ENCODE measurements at places on chromosomes 13 and 19.

- peak; percentile 39 for DNase-seq
These were observed 12.4 kb downstream of the PRKD2 start for GRCh38 chr19:46704379-46705076.

DNA sequence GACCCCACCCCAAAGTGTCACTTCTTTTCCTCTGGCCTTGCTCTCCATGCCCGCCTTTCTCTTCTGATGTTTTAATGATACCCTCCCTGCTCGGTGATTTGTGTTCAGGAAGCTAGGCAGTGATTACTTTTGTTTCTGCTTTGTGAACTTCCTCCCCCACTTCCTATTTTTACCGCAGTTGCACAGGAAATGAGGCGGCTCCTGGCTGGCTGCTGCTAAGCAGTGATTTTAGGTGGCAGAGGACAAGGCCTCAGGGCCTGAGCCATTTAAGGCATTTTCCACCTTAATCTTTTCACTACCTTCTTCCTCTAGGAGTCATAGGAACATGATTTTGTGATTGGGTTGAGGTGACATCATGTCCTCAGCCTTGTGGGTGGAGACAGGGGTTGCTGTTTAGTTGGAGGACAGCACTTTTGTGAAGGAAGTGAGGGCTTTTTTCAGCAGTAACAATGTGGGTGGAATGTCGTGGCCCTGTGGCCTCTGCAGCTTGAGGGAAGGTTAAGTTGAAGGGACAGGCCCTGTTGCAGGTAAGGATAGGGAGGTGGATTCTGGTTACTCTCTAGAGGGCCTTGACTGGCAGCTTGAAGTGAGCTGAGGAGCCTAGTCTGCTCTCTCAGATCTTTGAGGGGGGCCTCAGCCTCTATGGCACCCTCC is 15.7 kb downstream of the GARRE1 start:
- DNase-seq, result peak; percentile 60

GRCh38 chr19:39595950-39596349 is 6.4 kb upstream of the LGALS13 start:
- no peak for DNase-seq

GRCh38 chr13:28492569-28493367 is 2.2 kb downstream of the FLT1 start:
- DNase-seq, result no peak

DNA sequence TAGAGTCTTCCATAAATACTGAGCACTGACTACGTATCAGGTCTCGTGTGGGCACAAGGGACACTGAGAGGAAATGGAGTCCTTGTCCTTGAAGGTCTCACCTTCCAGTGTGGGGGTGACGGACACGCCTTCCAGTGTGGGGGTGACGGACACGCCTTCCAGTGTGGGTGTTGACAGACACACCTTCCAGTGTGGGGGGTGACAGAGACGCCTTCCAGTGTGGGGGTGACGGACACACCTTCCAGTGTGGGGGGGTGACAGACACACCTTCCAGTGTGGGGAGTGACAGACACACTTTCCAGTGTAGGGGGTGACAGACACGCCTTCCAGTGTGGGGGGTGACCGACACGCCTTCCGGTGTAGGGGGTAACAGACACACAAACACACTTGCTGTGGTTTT is 14.3 kb upstream of the EDDM13 start:
- no peak for DNase-seq

DNA sequence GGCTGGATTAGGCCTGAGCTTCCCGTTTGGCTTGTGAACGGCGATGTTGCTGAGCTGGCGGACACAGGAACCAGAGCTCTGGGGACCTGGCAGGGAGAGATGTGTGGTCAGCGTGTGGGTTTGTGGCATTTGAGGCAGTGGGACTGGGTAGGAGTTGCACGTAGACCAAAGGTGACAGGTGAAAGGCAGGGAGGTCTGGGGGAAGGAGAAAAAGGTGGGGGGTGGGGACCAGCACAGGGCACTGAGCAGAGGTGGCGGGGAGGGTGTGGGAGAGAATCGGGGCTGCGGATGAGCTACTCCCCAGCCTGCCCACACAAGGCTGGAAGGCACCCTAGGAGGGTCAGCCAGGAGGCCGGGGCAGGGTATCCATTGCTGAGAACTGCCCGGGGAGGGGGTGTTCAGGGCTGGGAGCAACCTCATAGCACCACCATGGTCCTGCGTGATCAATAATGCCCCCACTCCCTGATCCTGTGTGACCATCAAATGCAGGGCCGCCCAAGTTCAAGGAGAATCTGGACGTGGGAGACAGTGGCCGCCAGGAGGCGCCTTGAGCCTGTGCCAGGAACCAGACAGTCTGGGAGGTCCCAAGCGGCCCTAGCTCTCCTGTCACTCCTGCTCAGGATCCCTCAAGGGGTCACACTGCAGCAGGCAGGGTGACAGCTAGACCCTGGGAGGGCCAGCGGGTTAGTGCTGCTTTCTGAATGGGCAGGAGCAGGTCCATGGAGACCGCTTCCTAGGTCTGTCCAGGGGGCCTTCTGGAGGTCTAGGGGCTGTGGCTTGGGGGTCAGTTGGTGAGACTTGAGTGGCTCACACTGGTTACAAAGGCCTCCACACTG is 12.8 kb upstream of the SELENOW start:
- DNase-seq, result peak; percentile 54

GRCh38 chr13:97298816-97299215 is 76.7 kb downstream of the MBNL2 start:
- peak; percentile 49 for DNase-seq

DNA sequence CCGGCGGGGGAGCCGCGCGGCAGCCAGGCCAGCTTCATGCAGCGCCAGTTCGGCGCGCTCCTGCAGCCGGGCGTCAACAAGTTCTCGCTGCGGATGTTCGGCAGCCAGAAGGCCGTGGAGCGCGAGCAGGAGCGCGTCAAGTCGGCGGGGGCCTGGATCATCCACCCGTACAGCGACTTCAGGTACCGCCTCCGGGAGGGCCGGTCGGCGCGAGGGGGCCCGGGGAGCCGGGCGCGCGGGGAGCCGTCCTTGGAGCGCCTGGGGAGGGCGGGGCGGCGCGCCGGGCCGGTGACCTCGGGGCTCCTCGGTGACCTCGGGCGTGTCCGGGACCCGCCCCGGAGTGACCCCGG is 690 bp downstream of the HCN2 start:
- DNase-seq, result peak; percentile 35

GRCh38 chr19:6772866-6773322 is 386 bp downstream of the VAV1 start:
- no peak for DNase-seq

DNA sequence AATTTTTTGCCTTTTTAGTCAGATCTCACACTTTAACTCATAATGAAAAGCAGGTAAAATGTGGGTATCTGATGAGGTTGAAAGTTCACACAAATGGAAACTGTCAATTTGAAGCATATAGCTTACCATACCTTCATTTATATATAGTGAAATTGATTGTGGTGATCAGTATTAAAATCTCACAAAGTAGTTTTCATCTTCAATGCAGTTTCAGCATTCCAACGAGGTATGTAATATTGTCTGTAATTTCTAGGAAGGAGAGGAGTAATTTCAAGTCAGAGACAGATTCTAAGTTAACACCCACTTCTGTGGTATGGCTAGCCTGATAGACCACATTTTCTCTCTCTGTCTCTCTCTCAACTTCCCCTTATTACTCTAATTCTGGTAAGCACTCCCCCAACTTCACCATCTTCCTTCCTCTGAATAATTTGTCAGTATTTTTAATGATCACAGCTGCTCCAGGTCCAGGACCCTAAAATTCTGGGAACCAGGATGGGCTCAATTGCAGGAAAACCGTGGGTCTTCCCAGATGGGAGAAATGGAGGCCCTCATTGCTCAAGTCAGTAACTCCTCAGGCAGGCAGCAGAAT is 455.7 kb downstream of the FGF9 start:
- DNase-seq, result no peak

GRCh38 chr19:34475026-34475974 is 6.3 kb upstream of the WTIP start:
- DNase-seq, result peak; percentile 81

DNA sequence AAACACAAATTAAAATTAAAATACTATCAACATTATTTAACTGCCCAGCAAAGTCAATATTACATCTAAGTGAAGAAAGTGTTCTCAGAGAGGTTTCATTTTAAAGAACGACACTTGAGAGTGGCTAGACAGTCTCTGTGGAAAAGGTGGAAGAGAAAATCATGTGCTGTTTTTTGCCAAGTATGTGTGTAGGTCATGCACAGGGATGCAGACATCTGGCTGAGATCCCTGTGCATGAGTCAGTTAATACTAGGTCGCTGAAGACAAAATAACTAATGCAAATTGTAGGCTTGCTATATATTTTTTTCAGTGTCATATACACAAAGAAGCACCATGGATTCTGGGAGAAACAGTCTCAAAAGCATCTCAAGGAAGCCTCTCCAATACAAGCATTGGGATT is 44.3 kb upstream of the ENOX1 start:
- DNase-seq, result peak; percentile 83

- DNase-seq, result no peak
These were observed 537.5 kb downstream of the DCT start for GRCh38 chr13:93942016-93942415.

DNA sequence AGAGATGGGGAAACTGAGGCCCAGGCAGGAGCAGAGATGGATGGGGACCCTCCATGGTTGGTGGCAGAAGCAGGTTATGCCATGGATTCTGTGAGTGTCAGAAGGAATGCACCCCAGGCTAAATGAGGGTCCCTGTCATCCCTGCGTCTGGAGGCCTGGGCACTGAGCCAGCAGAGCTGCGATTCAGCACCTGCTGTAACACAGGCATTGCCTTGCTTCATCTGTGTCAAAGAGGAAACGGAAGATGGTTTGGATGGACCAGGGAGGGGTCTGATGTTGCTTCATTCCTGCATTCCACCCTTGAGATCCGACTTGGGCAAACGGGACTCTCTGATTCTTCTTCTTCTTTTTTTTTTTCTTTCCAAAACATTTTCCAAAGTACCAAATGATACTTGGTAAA is 1.2 kb downstream of the C5AR1 start:
- peak; percentile 39 for DNase-seq

DNA sequence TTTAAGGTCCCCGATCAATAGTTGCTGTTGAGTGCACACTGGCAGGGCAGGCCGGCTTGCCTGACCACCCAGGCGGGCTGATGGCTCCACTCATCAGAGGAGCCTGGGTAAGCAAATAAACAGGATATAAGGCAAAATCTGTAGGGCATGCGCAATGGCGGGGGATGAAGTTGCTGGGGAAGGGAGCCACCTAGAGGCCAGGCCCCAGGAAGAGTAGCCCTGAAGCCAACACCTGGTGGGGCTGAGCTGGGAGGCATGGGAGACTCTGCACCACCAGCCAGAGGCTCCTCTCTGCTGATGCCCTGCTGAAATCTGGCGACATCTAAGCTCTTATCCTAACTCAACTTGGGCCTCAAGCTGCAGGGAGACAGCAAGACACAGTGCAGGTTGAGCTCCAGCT is 324.3 kb downstream of the ZNF536 start:
- no peak for DNase-seq

DNA sequence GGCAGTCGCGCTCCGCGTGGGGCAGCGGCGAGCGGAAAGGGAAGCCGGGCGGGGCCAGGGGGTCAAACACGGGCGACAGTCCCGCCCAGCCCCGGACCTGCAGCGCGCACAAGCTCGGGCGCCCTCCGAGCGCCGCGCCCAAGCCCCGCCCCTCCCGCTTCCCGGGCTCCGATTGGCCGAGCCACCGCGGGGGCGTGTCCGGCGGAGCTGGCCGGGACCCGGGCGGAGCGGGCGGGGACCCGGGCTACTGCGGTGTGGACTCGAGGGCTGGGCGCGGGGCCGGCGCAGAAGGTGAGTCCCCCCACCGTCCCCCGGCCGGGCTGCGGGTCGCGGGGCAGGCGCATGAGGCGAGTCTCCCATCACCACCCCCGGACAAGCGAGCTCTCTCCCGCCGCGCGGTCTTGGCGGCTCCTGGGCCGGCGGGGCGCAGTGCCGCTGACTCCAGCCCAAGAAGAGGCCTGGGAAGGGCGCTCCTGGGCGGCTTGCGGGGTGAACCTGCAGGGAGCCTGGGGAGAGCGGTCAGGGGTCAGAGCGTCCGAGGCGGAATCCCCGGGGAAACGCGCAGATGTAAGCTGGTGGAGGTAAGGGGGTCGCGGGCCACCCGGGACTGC is at the start of gene PLEKHF1:
Gene PLEKHF1 (plus strand): TSS at position 247 of the 611 bp plus-strand sequence. CDS start 8,379 bp downstream, outside the sequence.
- DNase-seq, result peak; percentile 61

DNA sequence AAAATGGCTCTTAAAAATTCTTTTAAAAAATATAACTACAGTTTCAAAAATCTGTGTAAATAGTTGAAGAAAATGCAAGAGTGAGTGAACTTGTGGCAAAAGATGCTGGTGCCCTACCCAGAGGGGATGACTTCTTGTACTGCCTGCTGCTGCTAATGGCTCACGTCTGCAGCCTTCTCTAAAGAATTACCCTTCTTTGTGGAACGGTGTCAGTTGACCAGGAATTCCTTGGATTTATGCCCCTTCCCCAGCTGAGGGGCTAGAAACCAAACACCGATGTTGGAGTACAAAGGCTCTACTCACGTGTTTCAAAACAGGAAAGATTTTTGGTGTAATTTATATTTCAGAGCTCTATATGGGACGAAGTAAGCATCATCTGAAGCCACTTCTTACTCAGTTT is 1582.8 kb downstream of the OLFM4 start:
- no peak for DNase-seq

- DNase-seq, result peak; percentile 76
These were observed 49.5 kb downstream of the KDM4B start for GRCh38 chr19:5018224-5019015.

GRCh38 chr13:23699271-23699670 is 129.1 kb downstream of the TNFRSF19 start:
- DNase-seq, result no peak

- peak; percentile 25 for DNase-seq
These were observed 172.8 kb downstream of the DNAJC15 start for GRCh38 chr13:43196086-43196621.

DNA sequence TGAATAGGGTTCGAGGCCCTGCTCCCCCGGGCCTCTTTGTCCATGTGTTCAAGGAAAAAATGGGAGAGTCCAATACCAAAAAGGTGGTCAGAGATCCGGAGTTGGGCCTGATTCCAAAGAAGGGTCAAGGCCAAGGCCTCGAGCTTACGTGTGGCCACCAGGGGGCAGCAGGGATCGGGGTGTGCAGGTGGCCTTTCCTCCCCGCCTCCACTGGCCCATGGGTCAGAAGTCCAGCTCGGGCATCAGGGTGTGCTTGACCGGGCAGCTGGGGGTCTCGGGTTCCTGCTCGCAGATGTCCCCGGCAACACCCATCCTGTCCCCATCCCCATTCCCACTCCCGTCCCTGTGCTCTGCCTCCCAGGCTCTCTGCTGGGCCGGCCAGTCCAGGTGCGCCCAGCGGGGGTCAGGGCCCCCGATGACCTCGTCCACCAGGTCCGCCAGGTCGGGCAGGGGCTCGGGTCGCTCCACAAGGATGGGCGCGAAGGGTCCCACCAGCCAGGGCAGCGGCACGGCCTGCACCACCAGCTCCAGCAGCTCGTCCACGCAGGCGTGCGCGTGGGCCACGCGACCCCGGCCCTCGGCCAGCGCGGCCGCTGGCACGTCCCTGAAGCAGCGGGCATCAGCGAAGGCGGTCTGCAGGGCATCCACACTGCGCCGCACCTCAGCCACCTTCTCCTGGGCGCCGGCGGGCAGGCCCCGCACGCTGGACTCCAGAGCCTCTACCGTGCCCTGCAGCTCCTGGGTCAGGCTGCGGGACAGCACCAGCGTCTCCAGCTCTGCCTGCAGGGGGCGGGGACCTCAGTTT is 5.2 kb upstream of the PLIN4 start:
- DNase-seq, result no peak

Measured in fibroblast of skin of abdomen (primary cell).